Activated T-helper 1 cell treated with anti-CD3 and anti-CD28 coated beads, Interleukin-12 subunit alpha, Interleukin-12 subunit beta, Interleukin-2, Interleukin-4 antibody, amounts not matched to agents 30 ng/mL and 10 ng/mL and 1 ng/mL, durations not matched to agents 14 hours and 24 hours and 36 hours (primary cell): ENCODE measurements at places on chromosomes 2 and 18. TPM values are rescaled to one million over a fixed set of nuclear protein-coding genes. Genes with fewer than 3 reads are reported as not detected.

DNA sequence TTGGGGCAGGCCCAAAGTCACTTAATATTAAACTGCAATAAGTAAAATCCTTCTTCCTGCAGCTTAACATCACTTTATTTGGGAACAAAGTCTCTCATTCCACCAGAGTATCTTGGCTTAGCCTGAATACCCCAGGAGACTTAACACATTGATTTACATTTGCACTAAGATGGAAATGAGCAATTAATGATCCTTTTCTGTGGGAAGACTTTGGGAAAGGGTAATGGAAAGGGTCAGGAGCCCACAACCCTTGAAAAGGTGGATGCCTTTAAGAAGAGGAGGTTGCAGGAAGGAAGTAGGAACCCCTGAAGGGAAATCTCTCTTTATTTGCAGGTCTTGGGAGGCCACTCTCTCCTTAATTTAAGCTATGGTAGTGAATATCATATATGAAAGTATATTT is 28.0 kb upstream of the BARD1 start:
- no peaks in the 10 kb centered on the region for H3K36me3 ChIP-seq
- H3K27me3 ChIP-seq, result peaks cover 2% of the 10 kb centered on the region
- no peak overlapping the region for H3K27ac ChIP-seq
- DNase-seq, result no peak
- no peak overlapping the region for H3K4me3 ChIP-seq

- H3K27ac ChIP-seq, result no peak overlapping the region
- H3K4me1 ChIP-seq, result no peaks in the 10 kb centered on the region
- peaks cover 2% of the 10 kb centered on the region for H3K36me3 ChIP-seq
- H3K27me3 ChIP-seq, result no peaks in the 10 kb centered on the region
- no peak for DNase-seq
- no peak overlapping the region for H3K4me3 ChIP-seq
Measured at GRCh38 chr2:102780467-102780866, 18.6 kb downstream of the TMEM182 start.

DNA sequence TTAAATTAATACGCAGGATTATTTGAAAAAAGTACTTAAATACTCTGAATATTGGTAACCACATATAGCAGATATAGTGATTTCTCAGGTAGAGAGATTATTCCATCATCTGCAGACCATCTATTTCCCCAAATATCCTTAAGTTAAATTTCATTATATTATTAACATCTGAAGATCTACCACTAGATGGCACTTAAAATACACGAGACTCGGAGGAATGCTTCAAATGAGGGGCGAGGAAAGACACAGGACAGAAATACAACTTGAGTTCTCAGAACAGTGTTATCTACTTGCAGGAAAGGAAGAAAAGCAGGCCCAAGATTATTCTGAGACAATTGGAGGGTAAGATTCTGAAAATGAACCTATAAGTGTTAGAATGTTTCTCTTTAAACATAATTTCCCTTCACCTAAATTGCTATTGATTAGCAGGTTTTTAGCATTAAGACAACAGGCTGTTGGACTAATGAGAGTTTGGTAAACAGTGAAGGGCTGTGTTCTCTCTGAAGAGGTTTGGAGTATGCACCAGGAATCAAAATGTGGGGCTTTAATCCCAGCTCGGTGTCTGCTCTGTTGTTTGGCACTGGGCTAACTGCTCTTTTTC is 76.9 kb upstream of the GCFC2 start:
- peaks cover 4% of the 10 kb centered on the region for H3K27me3 ChIP-seq
- no peaks in the 10 kb centered on the region for H3K4me1 ChIP-seq
- H3K36me3 ChIP-seq, result no peaks in the 10 kb centered on the region
- no peak overlapping the region for H3K27ac ChIP-seq
- no peak for DNase-seq
- H3K4me3 ChIP-seq, result no peak overlapping the region

DNA sequence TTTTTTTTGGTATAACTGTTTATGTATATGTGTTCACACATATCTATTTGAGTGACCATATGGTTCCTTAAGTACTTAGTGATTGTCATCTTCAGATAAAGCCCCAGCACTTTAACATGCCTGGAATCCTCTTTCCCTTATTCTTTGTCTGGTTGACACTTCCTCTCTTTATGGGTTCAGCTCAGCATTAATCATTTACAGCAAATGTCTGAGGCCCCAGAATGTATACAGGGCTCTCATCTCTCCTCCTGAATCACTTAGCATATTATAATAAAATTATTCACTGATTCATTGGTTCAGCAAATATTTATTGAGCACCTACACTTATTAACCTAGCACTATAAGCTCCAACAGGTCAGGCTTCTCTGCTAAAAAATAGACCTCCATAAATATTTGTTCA is 43.5 kb upstream of the CD28 start:
- no peak for DNase-seq
- H3K36me3 ChIP-seq, result peaks cover 4% of the 10 kb centered on the region
- peaks cover 17% of the 10 kb centered on the region for H3K4me1 ChIP-seq
- no peak overlapping the region for H3K27ac ChIP-seq

- no peak overlapping the region for H3K27ac ChIP-seq
- no peak for DNase-seq
- H3K36me3 ChIP-seq, result no peaks in the 10 kb centered on the region
Measured at GRCh38 chr2:125405816-125406215, 1250.1 kb upstream of the GYPC start.

HOXD13 gene
- not detected in 2 replicates for total RNA-seq
